A673 (cell line): ENCODE measurements at places on chromosomes 2 and 18. TPM values are rescaled to one million over a fixed set of nuclear protein-coding genes. Genes with fewer than 3 reads are reported as not detected.

The SPC25 gene
- total RNA-seq = 56.3 and 64.3 TPM in 2 replicates

The OR6B2 gene
- not detected in 2 replicates for total RNA-seq

The PARD6G gene
- 7.9 and 10.2 TPM in 2 replicates for total RNA-seq

The SNED1 gene
- total RNA-seq = 3.0 and 5.0 TPM in 2 replicates

The ACVR2A gene
- 17.9 and 18.3 TPM in 2 replicates for total RNA-seq

The RAPGEF4 gene
- total RNA-seq = 0.26 and 0.96 TPM in 2 replicates

The OXER1 gene
- 0.46 and 0.90 TPM in 2 replicates for total RNA-seq

The MAPK4 gene
- total RNA-seq = 0.62 and 0.63 TPM in 2 replicates

GRCh38 chr18:75545189-75545588 is 117.7 kb upstream of the SMIM21 start:
- no peak for DNase-seq

DNA sequence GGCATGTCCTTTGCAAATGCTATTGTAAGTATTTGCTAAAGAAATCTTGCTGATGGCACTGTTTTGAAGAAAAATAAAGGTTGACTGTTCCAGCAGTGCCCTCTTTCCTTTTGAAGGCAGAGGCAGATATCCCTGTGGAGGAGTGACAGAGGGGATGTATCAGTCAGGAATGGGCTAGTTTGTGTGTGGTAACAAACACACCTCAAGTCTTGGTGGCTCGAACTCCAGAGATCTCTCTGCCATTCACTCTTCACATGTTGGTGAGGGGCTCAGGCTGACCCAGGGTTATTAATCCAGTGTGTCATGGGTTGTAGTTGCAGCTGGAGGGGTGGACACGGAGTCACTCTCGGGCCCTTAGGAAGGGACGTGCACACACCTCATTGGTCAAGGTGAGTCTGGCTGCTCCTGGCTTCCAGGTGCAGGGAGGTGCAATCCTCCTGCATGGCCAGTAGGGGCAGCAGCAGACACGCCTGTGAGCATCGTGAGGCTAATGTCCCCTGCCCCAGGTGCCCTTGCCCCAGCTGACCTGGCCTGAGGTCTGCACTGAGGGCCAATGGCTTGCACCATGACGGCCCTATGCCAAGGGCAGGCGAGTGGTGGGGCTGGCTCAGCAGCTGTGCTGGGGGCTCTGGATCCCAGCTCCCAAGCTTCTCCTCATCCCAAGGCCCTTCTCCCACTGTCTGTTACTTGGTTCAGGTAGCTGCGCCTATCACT is 146.5 kb downstream of the ASB1 start:
- DNase-seq = no peak

- DNase-seq = no peak
These were observed 52.3 kb downstream of the BAZ2B start for GRCh38 chr2:159564081-159564480.

DNA sequence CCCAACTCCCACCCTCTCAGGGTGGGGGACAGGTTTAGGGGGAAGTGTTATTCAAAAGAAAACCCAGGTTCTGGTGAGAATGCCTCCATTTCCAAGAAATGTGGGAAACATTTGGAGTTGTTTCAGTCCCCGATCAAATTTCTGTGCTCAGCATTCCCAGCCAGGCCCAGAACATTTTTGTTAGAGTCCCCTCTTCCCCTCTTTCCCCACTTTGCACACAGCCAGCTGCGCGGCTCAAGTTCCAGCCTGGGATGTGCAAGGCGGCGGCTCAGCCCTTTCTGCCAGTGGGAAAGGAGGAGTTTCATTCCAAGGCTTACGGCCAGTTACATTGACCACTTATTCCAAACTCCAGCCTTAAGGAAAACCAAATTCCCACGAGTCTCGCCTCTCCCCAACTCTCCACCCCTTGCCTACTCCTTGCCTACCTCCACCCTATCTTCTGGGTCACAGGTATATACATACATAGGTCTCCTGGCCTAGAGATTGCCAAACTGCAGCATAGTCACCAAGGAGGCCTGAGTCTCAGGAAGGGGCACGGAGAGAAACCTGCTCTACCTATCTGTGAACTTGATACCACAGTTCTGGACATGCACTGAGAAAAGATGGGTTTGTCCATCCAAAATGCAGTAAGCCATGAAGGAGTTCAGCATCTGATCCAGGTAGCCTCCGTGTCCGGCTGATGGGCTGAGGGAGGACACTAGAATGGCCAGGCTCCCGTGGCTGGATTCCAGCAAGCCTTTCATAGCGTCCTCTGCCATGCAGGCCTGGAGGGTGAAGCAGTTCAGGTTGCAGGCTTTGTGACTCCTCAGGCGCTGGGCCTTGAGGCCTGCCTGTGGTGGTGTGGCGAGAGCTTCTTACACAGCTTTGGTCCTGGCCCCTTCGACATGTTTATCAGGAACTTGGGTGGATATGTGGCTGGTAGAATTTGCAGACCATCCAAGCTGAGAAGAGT is 154.5 kb downstream of the ZFP36L2 start:
- no peak for DNase-seq

- DNase-seq = no peak
These were observed 246.1 kb downstream of the RPRM start for GRCh38 chr2:153232464-153232863.

DNA sequence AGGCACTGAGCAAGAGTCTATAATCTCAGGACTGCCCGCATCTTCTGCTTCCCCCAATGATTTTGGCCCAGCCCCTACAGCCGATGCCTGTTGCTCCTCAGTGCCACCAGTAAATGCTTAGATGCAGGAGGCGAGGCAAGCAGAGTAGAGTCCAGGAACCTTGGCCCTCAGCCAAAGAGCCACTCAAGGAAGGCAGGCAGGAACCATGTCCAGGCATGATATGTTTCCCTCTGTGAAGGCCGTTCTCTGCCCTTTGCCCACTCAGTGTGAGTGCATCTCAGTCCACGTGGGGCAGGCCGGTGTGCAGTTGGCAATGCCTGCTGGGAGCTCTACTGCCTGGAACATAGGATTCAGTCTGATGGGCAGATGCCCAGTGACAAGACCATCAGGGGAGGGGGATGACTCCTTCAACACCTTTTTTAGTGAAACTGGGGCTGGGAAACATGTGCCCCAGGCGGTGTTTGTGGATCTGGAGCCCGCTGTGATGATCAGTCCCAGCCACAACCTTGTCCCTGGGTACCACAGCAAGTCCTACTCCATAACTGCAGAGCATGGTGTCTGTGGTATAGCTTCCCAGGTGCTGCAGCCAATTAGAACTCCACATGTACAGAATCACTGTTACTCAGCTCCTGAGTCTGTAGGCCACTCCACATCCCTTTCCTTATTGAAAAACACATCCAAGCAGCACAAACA is 9.7 kb upstream of the DNAJB2 start:
- DNase-seq = no peak

DNA sequence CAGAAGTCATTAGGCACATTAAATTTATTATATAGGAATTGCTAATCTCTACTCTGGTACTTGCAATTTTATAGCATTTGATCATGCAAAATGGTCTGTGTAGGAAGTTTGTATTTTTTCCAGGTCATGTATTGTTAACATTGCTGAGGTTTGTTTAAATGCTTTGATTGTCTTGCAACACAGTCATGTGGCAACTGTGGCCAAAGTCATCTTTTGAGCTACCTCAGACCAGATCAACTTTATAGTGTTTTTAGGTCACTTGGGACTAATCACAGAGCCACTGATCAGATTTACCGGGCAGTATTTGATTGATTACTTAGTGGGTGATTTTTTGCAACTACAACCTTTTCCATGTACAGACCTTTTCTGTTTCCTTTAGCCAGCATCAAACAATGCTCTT is 3.7 kb downstream of the SERPINB5 start:
- no peak for DNase-seq

- DNase-seq = peak; percentile 71
These were observed 539.5 kb downstream of the NRXN1 start for GRCh38 chr2:50492477-50492851.

DNA sequence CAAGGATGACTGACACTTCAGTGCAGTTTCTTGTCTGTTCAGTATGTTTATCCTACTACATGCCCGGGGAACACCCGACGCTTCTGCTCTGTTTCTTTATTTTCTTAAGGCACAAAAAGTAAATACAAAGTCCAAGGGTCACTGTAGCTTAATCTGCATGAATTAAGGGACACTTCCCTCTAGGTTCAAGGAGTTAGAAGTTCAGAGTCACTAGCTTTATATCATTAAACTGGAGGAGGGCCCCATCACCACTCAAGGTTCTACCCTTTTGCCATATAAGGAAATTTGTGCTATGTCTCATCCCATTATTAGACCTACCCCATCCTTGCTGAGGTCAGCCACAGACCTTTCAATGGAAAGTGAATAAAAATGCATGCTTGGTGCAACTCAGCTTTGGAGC is 27.6 kb upstream of the RMDN2 start:
- DNase-seq = no peak

- no peak for DNase-seq
These were observed 9.4 kb upstream of the SIX3 start for GRCh38 chr2:44932079-44932478.

DNA sequence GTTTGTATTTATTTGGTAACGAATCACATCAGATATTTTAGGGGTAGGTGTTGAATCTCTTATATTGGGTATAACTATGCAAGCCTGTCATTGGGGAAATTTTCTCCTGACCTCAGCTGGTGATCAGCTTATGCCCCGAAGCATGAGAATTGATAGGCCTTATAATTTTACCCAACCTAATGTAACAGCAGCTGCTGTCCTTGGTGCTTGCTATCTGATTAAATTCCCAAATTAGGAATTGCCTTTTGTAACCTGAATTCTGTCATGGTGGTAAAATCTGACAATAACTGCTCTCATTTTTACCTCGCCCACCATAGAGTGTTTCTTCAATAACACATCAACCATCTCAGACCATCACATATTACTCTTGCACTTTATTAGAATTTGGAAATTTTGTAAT is 1542.6 kb upstream of the PIK3C3 start:
- no peak for DNase-seq

DNA sequence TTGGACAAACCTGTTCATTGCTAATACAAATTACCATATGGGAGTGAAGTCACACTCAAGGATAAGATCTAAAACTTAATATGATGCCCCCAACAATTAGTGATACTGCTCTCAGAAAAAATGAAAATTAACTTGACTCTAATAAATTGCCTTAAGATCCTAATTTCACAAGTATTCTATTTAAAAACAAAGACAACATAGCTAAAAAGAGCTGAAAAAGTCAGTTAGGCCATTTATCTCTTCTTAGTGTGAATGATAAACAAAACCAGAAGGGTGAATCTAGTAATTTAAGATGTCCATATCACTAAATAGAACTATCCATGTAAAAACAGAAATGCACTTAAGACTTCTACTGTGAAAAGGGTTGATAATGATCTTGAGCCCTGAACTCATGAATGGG is 53.4 kb downstream of the FN1 start:
- no peak for DNase-seq

DNA sequence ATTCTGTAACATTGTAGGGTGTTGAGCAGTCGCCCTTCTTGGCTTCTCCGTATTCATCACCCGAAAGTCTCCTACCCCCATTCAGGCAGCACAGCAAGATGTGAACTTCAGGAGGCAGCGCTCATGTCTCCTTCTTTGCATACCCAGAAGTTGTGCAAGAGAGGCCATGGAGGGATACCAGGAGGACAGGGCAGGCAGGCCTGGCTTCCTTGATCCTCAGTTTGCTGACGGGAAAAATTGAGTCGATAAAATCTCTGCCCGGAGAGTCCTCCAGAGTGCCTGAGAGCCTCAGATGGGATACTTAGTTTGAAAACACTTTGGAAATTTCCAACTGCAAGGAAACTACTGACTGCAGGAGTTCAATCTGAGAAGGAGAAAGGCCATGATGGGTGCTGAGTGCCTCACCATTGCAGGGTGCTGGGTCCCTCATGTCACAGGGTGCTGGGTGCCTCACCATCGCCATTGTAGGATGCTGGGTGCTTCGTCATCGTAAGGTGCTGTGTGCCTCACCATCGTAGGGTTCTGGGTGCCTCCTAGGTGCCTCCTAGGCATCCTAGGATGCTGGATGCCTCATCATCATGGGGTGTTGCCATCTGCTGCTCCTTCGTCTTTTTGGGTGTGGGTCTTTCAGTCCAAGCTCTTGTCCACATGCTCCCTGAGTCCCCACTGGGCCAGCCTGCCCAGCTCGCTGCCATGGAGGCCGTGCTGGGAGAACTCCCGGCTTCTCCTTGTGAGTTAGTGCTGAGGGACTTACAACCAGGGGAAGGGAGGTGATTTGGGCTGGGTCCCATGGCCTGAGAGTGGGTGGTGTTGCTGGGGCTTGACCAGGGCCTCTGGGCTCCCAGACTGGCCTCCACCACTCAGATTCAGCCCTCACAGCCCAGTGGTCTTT is 162.4 kb downstream of the DDX1 start:
- DNase-seq = no peak

- DNase-seq = peak; percentile 23
These were observed 112.2 kb upstream of the NCKAP5 start for GRCh38 chr2:133680343-133681049.

DNA sequence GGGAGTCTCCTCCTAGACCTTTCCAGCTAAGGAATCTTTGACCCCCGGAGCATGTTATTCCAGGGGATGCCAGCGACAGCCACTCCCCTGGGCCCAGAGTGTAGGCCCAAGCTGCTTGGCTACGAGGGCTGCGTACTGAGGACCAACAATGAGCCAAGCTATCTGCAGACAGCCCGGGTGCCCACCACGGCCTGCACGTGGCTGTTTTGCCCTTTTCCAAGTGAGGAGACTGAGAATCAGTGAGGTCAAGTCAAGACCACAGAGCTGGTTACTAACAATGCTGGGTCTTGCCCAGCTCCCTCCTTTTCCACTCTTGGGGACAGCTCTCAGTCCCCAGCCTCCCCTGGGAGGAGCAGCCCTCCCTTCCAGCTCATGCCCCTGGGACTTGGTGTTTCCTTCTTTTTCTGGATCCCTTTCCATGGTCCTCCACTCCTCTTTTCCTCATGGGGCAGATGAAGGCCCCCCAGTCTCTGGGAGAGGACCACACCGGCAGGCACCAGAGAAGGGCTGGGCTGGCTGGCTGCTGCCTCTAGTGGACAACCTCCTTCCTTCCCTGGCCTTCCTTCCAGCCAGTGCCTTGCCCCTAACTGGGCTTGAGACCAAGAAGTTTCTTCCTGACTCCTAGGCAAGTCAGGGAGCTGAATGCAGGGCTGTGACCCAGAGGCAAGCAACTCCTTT is 550 bp upstream of the MALL start:
- DNase-seq = no peak

GRCh38 chr2:85323351-85323987 is 4.3 kb downstream of the TGOLN2 start:
- no peak for DNase-seq

DNA sequence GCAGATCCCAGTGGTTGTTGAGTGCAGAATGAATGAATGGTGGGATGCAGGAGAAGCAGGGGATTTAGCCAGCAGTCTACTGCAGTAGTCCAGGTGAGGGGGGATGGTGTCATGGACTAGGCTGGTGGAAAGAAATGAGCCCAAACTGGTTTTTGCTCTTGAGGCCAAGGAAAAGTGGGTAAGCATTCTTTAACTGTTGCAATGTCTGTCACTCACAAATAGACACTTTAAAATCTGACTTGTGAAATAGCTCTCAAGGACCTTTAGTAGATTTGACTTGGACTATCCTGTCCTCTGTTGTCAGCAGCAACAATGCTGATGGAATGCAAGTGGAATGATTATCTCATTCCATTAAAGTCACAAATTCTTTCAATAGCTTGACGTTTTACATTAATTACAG is 37.5 kb upstream of the STK17B start:
- no peak for DNase-seq
